ENCODE measurements at places on chromosomes 3 and 15.

- DNase-seq: no peak
These were observed 23.6 kb downstream of the TM4SF4 start for GRCh38 chr3:149497966-149498670.

DNA sequence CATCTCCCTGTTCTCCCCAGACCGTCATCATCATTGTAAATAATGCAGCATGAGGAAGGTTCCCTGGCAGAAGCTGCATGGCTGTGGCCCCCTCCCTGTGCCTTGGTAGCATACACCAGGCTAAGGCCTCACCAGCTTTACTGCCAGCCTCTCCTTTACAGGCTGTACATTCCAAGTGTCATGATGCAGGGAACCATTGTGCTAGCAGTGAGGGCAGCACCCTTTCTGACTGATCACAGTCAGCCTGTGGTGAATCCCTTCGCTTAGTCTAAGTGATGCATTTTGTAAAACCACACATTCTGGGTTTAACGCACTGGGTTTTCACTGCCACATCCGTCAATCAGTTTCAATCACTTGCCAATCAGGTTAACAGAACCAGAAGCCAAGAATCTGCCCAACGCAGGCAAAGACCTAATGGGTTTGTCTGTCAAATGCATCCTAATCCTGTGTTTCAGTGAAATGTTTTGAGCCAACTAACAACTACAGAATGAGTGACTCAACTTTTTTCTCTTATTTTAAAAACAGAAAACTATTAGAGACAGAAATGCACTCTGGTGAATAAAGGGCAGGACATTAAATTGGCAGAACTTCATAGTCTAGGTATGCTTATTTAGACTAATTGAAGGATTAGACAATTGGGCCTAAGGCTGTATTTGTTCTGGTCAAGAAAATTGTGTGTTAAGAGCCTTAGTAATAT is 225.9 kb upstream of the DPH6 start:
- DNase-seq: no peak

GRCh38 chr15:73748730-73749129 is 4.4 kb downstream of the INSYN1 start:
- DNase-seq: no peak

DNA sequence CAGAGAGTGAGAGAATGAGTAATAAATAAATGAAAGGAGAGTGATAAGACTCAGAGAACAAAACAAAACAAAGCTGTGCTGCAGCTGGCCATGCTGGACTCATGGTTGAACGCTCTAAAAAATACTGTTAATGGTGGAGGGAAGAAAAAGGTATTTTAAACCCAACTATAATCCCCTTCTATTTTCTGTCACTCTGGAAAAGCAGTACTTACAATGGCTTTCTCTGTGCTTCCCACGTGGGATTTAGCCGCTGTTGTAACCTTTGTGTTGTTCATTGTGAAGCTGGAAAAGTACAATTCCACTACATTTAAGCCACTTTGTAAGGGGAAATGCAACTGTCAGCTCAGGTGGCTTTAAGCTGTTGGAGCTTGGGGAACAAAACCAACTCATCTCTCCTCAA is 917.7 kb downstream of the IGSF11 start:
- DNase-seq: no peak

- no peak for DNase-seq
These were observed 119.1 kb upstream of the SLC25A36 start for GRCh38 chr3:140822401-140823047.

DNA sequence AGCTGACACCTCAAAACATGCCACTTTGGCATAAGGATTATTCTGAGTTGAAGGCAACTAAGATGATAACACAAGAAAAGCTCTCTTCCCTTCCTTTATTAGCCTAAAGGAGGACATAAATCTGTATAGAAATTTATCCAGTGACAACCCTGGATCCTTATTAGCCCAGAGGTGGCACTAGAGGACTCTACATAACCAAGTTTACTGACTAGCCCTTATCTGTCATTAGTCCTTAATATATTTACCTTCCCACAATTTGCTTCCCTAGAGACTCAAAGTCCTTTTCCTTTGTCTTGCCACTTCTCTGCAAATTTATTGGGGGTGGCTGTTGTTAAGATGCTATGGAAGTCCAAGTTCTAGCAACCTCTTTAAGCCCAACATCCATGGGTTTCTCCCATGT is 26.7 kb downstream of the CEP70 start:
- DNase-seq: no peak

GRCh38 chr15:39951561-39951960 is 17.6 kb downstream of the EIF2AK4 start:
- no peak for DNase-seq

- no peak for DNase-seq
These were observed 201.8 kb upstream of the KCNH8 start for GRCh38 chr3:18946524-18946923.

DNA sequence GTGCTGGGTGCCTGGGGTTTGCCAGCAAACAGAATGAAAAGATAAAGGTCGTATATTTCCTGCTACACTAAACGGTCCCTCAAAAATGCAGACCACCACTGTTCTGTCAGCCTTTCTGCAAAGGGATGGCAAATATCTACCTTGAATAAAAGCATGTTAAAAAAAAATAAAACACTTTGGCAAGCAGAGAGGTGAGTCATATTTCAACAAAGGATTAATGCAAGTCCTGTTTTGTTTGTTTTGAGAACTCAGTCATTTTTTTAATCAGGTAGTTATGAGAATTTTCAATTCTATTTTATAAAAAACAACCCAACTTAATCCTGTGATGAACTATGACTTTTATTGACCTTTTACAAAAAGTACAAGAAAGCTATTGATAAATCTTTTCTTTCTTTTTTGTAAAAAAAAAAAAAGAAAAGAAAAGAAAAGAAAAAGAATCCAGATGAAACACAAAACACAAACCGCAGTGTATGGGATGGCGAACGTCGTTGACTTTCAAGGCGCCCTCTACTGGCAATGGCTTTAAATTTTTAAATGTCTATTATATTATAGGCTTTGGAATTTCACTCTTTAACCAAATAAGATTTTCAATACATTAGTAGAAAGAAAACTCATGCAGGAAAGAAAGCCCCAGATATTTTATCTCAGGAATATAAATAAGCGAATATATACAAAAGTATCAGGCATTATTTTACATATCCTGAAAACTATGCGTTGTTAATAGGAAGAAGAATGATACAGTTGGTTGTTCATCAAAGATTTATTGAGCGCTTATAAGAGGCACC is 87.8 kb downstream of the NCEH1 start:
- no peak for DNase-seq

DNA sequence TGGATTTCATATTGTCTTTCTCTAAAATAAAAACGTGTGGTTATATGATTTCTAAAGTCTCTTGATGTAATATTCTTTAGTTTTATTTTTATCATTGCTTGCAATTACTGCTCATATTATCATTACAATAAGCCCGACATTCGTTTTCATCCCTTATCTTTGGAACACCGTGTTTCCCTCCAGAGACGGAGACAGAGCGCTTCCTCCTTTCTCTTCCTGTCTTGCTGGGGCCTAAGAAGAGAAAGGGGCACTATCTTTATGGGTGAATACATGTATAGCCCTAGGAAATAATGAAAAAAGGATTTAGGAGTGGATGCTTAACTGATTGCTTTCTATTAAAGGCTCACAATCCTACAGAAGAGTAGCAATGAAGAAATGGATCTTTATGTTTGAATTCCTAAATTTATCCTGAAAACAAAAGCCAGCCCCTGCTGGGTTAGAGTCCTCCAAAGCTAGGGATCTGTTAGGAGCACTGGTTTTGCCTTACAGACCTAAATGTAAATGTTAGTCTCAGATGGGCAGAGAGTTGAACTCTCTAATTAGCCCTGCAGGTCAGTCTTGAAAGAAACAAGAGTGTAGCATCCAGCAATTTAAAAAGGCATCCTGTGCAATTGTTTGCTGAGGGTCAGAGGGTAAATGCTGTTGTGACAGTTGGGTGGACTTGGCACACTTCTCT is 145.1 kb downstream of the TP63 start:
- no peak for DNase-seq

DNA sequence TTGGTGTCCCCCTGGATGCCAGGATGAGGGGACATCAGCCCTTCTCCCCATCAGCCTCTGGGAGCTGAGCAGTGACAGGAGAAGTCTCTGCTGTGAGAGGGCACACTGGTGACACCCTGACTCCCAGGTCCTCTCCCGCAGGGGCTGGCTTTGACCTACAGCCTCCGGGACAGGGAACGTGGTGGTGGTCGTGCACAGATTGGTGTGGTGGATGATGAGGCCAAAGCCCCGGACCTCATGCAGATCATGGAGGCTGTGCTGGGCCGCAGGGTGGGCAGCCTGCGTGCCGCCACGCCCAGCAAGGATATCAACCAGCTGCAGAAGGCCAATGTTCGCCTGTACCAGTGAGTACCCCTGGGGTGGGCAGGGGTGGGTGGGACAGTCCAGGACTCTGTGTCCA is 6.8 kb downstream of the VILL start:
- no peak for DNase-seq

DNA sequence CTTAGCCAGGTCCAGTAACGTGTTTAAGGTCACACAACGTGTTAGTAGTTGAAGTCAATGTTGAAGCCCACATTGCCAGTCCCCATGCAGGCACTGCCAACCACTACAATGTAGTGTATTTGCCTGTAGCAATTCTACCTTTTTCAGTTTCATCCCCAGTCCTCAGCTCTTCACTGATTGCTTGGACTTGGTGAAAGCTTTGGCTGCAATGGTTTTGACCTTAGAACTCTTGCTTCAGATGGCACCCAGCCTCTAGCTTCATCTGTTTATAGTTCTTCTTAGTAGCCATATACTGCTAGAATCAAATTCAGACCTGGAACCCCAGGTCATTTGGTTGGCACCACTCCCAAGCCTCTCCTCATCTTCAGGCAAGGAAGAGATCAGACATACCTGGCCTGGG is 345.4 kb upstream of the SEMA6D start:
- no peak for DNase-seq

DNA sequence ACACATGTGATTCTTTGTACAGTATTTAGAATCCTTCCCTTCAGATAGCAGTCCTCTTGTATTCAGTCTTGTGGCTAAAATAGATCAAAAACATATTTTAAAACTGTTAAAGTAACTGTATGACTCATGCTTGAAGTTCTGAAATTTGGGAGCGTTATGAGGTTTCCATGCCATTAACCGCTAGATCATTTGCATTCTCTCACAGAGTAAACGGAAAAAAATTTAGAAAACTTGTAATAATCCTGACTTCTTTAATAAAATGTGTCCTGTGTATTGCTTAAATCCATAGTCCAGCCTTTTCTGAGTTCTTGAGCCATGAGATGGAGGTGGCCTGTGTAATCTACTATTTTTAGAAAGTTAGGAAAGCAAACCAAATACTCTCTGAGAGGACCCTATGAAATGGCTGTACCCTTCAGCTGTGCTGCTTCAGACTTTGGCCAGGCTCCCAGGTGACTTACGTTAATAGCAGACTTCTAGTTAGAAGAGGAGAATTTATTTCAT is 33.8 kb downstream of the MBNL1 start:
- DNase-seq: no peak

- DNase-seq: no peak
These were observed 737 bp upstream of the EPHB1 start for GRCh38 chr3:134794323-134794722.

DNA sequence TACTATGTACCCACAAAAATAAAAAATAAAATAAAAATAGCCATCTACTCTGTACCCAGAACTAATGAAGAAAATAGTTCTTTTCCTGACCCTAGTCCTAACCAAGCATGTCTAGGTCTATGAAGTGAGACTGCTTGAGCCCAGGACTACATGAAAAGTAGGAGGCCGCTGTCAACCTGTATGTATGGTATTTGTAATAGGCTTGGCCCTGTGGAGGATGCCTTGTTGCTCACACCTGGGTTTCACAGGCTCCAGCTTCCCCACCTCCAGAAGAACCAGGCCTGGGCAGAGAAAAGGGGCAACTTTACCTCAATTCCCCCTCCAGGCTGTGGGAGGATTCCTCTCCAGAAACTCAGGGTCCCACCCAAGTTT is 6.8 kb upstream of the PKM start:
- no peak for DNase-seq

DNA sequence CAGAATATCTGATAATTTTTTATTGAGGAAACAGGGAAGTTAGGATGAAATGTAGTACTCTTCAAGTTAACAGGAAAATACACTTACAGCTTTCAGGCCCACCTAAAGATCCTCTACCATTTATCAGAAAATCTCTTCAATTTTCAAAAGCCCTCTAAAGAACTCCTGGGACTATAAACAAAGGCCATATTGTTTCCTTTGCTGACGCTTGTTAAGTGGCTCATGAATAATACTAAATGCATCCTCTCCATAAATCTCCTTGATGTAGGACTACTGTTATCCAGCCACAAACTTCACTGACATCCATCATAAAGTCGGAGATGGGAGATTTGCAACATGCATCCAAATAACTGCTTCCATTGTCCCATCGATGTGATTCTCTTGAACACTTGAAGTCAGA is 326.5 kb downstream of the ZIC1 start:
- DNase-seq: no peak

DNA sequence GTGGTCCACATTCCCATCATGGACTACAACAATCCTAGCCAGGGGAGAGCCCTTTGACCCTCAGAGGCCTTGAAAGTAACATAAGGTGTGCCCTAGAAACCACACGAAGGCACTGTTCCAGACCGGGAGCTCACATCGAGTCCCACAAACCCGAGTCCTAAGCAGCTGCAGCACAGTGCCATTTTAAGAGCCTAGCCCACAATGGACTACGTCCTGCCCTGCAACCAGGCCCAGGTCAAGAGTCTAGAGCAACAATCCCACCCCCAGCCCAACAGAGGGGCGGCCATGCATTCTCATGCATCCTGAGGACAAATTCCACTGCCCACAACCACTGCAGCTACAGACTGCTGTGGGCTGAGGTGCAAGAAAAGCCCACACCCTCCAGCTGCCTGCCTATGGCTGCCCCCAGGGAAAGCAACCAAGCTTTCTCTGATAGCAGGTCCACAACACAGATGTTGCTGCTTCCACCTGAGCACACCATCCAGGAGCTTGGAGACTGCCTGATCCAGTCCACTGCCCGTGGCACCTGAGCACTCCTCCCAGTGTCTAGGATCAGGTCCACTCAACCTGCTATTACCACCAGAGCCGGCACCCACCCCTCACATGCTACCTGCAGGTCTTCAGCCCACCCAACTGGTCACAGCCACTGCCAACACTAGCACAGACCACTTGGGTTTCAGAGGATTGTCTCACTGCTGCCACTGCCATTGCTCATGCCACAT is 56.8 kb downstream of the IGSF11 start:
- no peak for DNase-seq

DNA sequence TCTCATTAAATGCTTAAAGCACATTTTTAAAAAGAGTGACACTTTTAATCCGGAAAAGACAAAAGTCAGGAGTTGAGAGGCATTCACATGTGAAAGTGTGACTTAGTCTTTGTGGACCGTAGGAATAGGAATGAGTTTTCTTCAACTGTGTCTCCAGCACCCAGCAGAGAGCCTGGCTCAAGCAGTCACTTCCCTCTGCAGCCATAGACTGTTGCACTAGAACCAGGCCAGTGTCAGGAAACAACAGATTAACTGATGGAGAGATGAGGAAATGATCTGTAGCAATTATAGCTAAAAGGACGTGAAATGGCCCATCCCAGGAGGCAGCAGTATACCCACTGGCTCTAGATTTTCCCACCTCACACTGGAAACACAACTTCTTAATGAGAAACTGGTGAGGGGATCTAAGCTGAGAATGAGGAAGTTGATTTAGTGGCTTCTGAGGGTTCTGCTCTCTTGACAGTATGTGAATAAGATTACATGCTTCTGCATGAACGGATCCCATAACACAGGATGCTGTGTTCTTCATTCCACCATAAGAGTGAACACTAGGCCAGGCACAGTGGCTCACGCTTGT is 19.8 kb downstream of the CFAP92 start:
- no peak for DNase-seq
